ENCODE measurements at places on chromosomes 6 and 20.

GRCh38 chr6:11419763-11420453 is 117.6 kb upstream of the TMEM170B start:
- no peak for DNase-seq

GRCh38 chr20:34644951-34645350 is 31.9 kb downstream of the PIGU start:
- DNase-seq: no peak

GRCh38 chr6:80158478-80158989 is 52.1 kb downstream of the BCKDHB start:
- DNase-seq: no peak

- DNase-seq: no peak
Measured at GRCh38 chr6:125985522-125985921, 818 bp upstream of the TRMT11 start.

DNA sequence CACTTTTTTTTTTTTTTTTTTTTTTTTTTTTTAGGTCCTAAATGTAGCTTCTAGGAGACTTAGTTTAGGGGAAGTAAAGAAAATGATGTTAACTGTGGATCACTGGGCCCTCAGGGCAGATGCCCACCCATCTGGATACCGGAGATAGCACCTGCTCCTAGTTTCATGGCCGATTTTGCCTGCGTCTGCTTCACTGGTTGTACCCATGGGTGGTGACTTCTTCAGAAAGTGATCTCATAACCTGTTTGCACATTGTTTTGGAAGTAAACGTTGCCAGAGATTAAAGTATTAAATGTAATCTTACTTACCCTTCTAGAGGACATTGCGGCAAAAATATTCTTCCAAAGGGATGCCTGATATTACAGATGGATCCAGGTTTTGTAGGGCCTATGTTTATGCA is 79.8 kb upstream of the SGK1 start:
- DNase-seq: no peak

DNA sequence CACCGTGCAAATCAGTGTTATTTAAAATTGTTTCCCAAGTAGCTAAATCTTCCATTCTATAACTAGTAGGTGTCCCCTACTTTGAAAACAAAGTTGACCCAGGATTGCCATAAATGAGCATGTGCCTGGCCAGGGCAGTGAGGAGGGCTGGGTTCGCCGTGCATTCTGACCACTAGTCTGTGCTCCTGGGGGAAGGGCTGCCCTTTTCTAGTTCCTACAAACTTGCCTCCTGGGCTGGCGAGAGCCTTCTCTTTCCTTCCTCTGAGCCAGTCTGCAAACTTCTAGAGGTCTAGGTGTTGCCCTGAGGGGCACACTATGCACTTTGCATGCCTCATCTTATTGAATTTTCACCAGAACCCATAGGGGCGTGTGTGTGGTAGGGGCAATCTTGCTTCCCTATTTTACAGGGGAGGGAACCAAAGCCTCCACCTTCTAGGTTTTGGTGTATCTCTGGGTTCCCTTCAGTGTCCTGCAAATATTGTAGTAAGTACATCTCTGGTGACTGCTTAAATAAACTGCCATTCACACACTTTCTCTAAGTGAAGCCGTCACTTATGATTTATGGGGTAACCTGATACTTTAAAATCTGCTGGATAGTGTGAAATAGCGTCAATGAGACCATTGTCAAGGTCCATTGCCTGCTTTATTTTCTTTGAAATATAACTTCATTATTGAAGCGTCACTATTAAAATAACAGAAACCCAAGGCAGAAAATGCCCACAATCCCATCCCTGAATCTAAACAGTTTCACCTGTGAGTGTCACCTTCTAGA is 42.2 kb downstream of the CDH26 start:
- no peak for DNase-seq

- no peak for DNase-seq
Measured at GRCh38 chr20:15176929-15177328, 839.5 kb upstream of the FLRT3 start.

DNA sequence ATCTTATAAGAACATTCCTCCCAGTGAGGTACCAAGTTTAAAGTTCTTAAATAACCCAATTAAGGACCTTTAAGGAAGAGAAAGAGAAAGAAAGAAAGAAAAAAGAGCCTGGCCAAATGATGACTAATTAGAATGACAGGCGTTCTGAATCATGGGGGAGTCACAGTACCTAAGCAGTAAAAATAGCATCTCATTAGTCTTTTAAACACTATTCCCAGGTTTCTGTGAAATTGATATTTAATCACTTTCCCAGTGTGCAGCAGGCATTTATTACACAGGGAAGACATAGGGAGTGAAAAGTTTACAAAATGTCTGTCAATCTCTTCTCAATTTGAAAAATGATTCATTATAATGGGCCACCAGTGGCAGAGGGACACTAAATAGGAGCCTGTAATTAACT is 251.4 kb upstream of the MANEA start:
- no peak for DNase-seq

Measured in NCI-H187 treated with DMSO at 0.1 percent for 48 hours (cell line).